ENCODE measurements at places on chromosomes 4 and X.

DNA sequence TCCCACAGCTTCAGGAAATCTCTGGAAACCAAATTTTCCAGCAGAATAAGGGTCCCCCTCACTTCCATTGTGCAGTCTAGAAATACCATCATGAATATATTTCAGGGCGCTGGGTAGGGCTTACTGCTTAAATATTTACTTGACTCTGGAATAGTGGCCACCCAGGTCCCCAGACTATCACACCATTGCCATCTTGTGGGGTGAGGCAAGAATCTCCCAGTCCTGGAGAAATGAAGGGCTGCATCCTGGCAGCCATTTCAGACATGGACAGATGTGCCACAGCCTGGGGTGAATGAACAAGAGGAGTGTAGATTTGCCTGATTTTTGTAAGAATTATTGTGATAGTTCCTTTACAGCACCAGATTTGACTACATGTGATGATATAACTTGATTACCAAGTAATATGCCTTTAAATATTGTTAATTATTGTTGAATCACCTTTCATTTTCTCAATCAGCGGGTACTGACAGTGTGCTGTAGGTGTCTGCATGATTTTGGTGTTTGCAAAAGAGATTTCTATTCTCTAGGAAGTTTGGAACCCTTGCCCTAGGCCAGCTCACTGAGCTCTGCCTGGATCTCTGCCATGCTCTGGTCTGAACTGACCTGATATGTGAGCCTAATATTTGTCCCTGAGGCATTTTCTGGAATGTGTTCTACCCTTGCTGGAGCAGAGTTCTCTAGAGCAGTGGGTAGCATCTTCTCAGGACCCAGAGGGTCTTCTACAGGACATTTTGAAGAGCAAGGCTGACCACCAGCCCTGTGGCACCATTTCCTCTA is 183.4 kb downstream of the KIT start:
- DNase-seq = peak; percentile 10

GRCh38 chr4:107799669-107800450 is 24.9 kb upstream of the SGMS2 start:
- no peak for DNase-seq

GRCh38 chrX:40844471-40844870 is 109.1 kb upstream of the MED14 start:
- no peak for DNase-seq

- no peak for DNase-seq
These were observed 951.2 kb downstream of the TECRL start for GRCh38 chr4:63458010-63458409.

DNA sequence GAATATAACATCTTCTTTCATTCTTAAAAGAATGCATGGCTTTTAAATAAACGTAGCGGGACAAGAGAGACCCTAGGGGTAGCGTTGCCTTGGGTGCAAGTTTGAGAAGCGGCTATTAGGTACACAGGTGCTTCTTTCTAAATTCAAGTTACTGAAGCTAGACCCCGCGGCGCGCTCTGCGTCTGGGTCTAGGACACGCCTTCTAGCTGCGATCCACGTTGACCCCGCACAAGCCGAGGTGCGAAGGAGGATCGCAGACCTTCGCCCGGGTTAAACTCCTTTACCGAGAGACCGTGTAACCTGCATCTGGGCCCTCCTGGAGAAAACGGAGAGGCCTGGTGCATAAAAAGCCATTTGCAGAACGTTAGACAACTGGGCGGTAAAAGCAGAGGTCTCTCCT is 25.5 kb upstream of the EXOC1L start:
- no peak for DNase-seq
